T-cell (primary cell): ENCODE measurements at places on chromosomes 1 and 21. TPM values are rescaled to one million over a fixed set of nuclear protein-coding genes. Genes with fewer than 3 reads are reported as not detected.

DNA sequence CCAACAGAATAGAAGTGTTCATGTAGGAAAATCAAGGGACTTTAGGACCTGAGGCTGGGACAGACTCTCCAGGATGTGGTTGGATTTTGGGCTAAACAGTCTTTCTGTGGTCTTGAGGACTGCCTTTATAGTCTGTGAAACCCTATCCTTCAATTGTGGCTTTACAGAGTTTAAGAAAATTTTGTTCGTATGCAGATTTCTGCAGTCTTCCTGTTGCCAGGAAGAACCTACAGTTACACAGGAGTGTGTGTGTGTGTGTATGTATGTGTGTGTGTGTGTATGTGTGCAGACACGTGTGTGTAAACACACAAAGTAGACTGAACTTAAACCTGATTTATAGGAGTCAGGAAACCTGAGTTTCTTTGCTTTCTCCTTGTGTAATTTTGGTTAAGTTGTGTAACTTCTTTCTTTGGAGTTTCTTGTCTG, 22.8 kb downstream of the NEK7 start:
- DNase-seq = no peak

- DNase-seq = no peak
Observed at GRCh38 chr1:164382384-164382783, 176.6 kb upstream of the PBX1 start.

- no peak for DNase-seq
Observed at GRCh38 chr1:61638911-61639605, 85.9 kb downstream of the TM2D1 start.

DNA sequence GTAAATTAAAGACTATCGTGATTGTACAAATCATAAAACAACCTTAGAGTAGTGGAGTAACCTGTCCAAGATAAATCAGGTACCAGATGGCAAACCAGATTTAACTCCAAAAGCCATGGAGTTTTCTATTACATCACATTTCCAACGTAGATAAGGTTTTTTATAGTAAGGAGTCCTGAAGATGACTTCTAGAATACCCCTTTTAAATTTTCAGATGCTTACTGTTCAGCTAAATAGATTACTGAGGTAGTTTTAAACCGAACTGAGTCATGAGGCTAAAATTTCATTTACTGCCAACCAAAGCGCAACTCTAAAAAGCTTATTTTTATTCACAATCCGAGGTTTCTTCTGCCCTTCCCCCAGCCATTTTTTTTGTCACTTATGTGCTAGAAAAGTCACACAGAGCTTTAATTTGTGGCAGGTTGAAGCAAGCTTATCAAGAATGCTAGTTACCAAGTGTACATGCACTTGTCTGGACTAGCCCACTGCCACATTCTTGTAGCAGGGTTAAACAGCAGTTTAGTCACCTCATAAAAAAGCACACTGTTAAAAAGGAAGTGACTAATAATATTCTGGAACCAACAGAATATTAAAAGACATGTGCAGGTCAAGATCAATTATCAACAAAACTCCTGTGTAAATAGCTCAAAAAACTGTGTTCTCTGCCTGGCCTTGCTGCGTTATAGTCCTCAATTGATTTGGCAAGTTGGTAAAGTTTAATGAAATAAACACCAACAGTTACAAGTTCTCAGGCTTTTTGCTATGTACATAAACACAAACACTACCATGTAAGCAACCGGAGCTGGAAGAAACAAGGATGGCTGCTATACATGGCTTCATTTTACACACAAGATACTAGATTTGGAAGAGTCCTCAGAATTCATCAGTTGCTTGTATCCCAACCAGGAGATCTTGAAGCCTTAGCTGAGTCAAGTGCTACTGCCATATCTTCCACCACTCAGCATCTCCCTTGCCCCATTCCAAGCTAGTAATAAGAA, 180.3 kb upstream of the DMRTA2 start:
- no peak for DNase-seq

TBX19 gene
- total RNA-seq = 2.8 TPM

TMEM54 gene
- total RNA-seq = 0.64 TPM
